H54 (cell line): ENCODE measurements at places on chromosomes 11 and 22.

- no peak for DNase-seq
Observed at GRCh38 chr11:12756454-12756806, 82.2 kb downstream of the TEAD1 start.

DNA sequence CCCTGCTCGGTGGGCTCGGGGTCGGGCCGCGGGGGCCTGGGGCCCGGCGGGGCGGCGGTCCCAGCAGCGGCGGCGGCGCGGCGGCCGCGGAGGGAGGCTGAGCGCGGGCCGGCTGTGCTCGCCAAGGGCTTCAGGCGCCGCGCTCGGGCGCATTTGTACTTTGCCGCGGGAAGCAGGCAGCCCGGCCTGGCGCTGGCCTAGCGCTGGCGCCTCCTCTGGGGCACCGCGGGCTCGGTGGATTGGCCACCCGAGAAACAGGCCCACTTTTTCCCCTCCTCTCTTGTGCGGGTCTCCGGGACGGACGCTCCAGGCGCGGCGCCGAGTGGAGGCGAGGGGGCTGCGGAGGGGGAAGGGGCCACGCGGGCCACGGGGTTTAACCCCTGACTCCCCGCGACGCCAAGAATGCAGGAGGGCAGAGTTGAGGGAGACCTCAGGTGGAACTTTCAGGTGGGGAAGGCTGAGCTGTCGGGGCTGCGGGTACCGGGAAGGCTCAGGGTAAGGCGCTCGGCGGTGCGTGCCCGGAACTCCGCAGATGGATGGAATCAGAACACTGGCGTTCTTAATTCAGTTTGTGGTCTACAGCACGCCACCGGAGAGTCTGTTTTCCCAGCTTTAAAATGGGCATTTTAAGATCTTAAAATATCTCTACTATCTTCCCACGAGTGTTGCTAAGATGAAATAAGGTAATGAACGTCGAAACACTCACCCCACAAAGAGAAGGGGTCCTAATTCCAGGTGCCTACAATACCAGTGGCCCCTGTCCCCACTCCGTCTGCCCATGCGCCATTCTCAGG, at the start of gene CHRDL2:
Gene CHRDL2 (minus strand): TSS at position 126 of the 794 bp plus-strand sequence. CDS start 538 bp downstream, outside the sequence.
- no peak for DNase-seq

DNA sequence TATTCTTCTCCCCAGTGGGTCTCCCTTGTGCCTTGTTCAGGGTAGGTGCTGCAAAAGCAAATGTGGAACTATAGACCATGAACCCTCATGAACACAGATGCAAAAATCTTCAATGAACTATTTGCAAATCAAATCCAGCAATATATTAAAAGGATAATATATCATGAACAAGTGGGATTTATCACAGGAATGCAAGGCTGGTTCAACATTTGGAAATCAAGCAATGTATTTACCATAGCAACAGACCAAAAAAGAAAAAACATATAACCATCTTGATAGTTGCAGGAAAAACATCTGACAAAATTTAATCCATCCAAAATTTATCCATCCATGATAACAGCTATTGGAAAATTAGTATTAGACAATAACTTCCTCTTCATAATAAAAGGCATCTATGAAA, 11.4 kb upstream of the OSBPL5 start:
- no peak for DNase-seq

DNA sequence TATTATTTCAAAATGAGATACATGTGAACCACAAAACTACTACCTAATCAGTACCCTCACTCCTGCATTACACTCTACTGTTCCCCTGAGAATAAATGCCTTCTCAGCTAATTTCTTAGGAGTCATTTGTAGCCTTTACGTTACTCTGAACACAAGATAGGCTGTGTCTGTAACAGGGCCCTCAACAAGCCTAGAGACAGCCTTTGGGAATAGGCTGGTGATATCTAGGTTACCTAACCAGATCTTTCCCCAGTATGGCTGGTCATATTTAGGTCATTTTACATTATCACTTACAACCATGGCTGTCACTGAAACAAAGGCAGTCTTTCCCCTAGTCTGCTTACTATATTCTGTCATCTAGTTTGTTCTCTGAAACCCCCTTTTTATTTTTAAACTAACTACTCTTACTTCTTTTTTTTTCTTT, 14.2 kb downstream of the ATM start:
- no peak for DNase-seq

GRCh38 chr11:117915672-117916235, 13.4 kb downstream of the TMPRSS13 start:
- no peak for DNase-seq
